Smooth muscle cell of bladder (primary cell): ENCODE measurements at places on chromosomes 13 and 19. TPM values are rescaled to one million over a fixed set of nuclear protein-coding genes. Genes with fewer than 3 reads are reported as not detected.

TEKTIP1 gene
- not detected in 2 replicates for total RNA-seq

C1QTNF9 gene
- total RNA-seq: not detected in 2 replicates

UBE2L5 gene
- 0.09 TPM in 1 of 2 replicates, not detected in the other for total RNA-seq

CDX2 gene
- total RNA-seq: under 0.01 TPM in 1 of 2 replicates, not detected in the other

NR2C2AP gene
- 3.3 and 4.7 TPM in 2 replicates for total RNA-seq

MIPEP gene
- 19.1 and 21.8 TPM in 2 replicates for total RNA-seq
